ENCODE measurements at places on chromosomes 1 and 21. TPM values are rescaled to one million over a fixed set of nuclear protein-coding genes. Genes with fewer than 3 reads are reported as not detected.

DNA sequence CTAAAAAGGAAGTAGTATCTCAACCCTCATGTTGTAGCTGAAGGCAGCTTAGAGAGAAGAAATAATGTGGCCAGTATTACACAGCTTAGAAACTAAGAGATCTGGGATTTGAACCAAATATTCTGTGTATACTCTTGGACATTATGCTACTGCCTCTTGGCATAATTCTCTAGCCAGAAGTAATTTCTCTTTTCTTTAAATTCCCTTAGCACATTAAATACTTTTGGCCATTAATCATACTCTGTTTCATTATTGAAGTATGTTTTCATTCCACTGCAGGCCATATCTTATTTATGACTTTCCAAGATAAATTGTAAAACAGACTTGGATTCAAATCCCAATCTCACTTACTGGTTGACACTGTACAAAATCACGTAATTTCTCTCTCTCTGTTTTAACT, 181.3 kb upstream of the SPAG17 start:
- no peak for DNase-seq
- no peaks in the 10 kb centered on the region for H3K27me3 ChIP-seq

DNA sequence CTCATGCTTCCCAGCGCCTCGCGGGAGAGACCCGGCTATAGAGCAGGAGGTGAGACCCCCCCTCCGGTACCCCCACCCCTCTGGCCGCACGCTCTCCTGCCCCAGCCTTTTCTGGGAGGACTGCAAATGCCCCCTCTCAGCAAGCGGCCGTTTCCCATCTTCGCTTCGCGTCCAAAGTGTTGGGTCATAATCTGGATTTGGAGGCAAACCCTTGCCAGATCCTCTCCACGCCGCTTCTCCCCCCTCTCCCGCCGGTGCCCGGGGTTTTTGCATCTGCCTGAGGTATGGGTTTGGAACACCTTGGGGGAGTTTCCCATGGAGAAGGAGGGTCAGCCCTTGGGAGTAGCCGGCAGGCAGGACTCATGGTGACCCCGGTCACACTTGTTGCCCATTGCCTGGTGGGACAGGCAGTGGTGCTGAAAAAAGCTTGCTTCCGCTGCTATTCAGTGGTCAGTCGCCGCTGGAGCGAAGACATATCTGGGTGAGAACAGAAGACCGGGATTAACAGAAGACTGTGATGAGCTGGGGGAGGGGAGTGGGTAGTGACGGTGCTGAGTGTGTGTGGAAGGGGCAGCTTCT, 935 bp downstream of the KCNK2 start:
- peak; percentile 54 for DNase-seq
- H3K27ac ChIP-seq: no peak overlapping the region
- H3K36me3 ChIP-seq: no peaks in the 10 kb centered on the region
- H3K4me1 ChIP-seq: peaks cover 3% of the 10 kb centered on the region
- H3K27me3 ChIP-seq: peaks cover 74% of the 10 kb centered on the region

- DNase-seq: peak; percentile 57
- H3K4me3 ChIP-seq: no peak overlapping the region
- no peaks in the 10 kb centered on the region for H3K36me3 ChIP-seq
- no peaks in the 10 kb centered on the region for H3K27me3 ChIP-seq
Observed at GRCh38 chr1:245378745-245379144, 224.0 kb downstream of the KIF26B start.

GRCh38 chr1:213680677-213681325, 307.0 kb upstream of the PROX1 start:
- H3K4me3 ChIP-seq: no peak overlapping the region
- no peak overlapping the region for H3K27ac ChIP-seq
- H3K4me1 ChIP-seq: no peaks in the 10 kb centered on the region
- H3K27me3 ChIP-seq: no peaks in the 10 kb centered on the region
- no peak for DNase-seq

DNA sequence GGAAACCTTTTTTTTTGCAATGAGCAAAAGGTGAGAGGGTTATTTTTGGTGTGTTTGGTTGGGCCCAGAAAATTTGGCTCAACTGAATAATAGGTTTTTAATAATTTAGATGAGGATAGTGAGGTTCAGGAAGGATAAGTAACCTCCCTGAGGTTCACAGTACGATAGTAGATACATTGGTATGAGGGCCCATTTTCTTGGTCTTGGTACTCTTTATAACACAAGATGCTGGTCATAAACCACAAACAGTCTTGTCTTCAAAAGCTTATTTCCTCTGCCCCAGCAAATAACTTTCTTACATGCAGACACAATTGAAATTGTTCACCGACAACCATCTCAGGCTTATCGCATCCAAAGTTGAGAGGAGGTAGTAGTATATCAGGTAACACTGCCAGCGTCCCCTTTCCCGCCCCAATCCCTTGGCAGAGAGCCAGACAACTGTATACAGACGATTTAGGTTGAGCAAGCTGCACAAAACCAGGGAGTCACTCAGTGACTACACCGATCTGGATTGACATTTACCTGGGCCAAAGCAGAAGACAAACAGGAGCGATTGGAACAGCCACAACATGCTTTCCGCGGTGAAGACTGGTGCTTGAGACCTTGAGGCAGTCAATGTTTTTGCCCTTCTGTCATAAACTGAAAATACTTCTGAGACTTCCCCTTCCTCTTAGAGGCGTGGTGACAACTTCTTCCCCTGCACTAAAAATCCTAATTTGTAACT, at the start of gene SLAMF6:
SLAMF6 (minus strand) TSS at position 634 of the 724 bp plus-strand sequence; CDS start at position 571, 63 bp downstream.
- H3K4me3 ChIP-seq: no peak within 1 kb of the TSS
- no peak for DNase-seq
- no peaks in the 10 kb centered on the region for H3K36me3 ChIP-seq
- peaks cover 26% of the 10 kb centered on the region for H3K4me1 ChIP-seq
- no peaks in the 10 kb centered on the region for H3K27me3 ChIP-seq
- H3K27ac ChIP-seq: no peak within 1 kb of the TSS

DNA sequence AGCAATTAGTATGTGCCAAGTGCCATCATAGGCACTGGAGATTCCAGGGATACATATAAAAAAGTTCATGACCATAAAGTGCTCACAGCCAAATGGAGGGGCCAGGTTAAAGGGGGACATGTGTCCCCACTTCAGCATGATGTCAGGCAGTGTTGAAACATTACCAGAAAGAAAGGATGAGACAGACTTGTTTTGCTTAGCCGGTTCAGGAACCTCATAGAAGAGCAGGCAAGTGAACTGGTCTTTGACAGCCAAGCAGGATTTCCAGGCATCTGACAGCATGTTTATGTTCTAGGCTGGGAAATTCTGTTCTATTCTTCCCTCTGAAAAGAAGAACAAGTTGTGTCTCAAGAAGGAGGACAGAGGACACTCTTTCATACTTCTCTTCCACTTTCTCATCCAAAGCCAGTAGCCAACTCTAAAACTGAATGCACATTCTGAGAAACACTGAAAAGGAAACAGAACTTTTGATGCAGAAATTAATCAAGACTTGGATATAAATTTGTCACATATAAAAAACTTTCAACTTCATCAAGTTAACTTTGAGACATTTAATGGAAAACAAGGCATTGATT, 39.7 kb downstream of the GLUL start:
- no peaks in the 10 kb centered on the region for H3K27me3 ChIP-seq
- peaks cover 4% of the 10 kb centered on the region for H3K4me1 ChIP-seq
- no peaks in the 10 kb centered on the region for H3K36me3 ChIP-seq

GRCh38 chr1:154191990-154192461, at the start of gene TPM3:
TSS of gene TPM3 (minus strand) at chr1:154192100. CDS start at chr1:154192018, 82 bp downstream.
- H3K4me1 ChIP-seq: peaks cover 7% of the 10 kb centered on the region
- H3K4me3 ChIP-seq: no peak within 1 kb of the TSS
- no peaks in the 10 kb centered on the region for H3K36me3 ChIP-seq
- H3K27me3 ChIP-seq: no peaks in the 10 kb centered on the region

DNA sequence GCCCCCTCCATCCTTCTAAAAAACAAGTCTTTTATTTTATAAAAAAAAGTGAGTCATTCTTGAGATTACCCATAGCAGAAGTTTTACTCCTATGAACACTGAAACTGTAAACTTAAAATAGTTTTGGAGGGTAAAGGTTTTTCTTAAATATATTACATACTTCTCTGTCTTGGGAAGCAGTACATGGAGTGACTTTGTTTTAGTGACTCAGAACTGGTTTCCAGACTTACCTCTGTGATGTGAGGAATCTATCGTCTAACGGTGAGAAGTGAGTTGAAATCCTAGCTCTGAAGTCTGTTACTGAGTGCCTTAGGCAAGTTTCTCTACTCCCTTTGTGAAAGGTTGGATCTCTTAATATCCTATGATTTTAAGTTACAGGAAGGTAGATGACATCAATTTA, 176.3 kb upstream of the POU3F1 start:
- no peak overlapping the region for H3K4me3 ChIP-seq
- H3K27me3 ChIP-seq: peaks cover 32% of the 10 kb centered on the region
- H3K27ac ChIP-seq: no peak overlapping the region
- H3K4me1 ChIP-seq: peaks cover 45% of the 10 kb centered on the region
- no peaks in the 10 kb centered on the region for H3K36me3 ChIP-seq
- no peak for DNase-seq

- no peaks in the 10 kb centered on the region for H3K36me3 ChIP-seq
- no peak for DNase-seq
- H3K4me1 ChIP-seq: no peaks in the 10 kb centered on the region
- H3K27me3 ChIP-seq: no peaks in the 10 kb centered on the region
- no peak overlapping the region for H3K4me3 ChIP-seq
- H3K27ac ChIP-seq: no peak overlapping the region
Observed at GRCh38 chr1:157893686-157894085, 52.1 kb upstream of the CD5L start.

GRCh38 chr1:18091660-18092446, 15.7 kb upstream of the IGSF21 start:
- H3K27ac ChIP-seq: no peak overlapping the region
- peaks cover 34% of the 10 kb centered on the region for H3K4me1 ChIP-seq
- no peaks in the 10 kb centered on the region for H3K27me3 ChIP-seq
- no peak for DNase-seq
- H3K4me3 ChIP-seq: no peak overlapping the region

The LYPLAL1 gene
- 20.5 TPM for total RNA-seq

The RGS8 gene
- 2.5 TPM for total RNA-seq

All from GM23338 (cell line).